ENCODE measurements at places on chromosomes 5 and 9.

DNA sequence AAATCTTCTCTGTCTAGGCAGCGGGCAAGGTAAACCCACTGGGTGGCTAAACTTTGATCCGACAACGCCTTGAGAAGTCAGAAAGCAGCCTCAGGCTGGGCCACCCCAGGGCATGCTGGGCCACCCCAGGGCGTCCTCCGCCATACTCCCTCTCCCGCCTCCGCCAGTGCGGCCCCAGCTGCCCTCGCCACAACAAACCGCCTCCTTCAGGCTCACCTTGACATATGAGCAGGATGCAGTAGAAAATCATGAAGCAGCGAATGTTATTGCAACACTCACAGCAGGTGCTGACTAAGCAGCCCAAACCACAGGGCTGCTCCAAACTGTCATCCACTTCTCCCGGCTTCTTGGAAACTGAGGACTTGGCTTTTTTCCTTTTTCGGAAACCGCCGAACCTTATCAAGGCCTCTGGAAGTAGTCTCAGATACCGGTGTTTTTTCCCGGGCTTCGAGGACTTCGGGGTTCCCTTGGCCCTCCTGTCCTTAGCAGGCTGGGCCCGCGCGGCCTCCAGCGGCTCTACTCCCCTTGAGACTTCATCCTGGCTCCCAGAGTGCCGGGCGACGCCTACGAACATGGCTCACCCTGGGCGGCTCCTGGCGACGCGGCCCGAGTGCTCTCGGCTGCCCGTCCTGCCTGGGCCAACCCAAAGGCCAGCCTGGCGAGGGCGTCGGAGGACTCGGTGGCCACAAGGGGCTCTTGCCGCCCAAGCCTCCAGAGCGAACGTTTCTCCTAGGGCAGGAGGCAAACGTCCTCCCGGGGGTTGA is at the start of gene SLCO6A1:
Gene SLCO6A1, minus strand, starts transcription at position 731 of the 764 bp plus-strand sequence. Its CDS starts 157 bp downstream, at position 574.
- no peak for DNase-seq

- no peak for DNase-seq
These were observed 9.2 kb upstream of the CXXC5 start for GRCh38 chr5:139638736-139639618.

- DNase-seq: no peak
These were observed 45.0 kb upstream of the VLDLR start for GRCh38 chr9:2576631-2577030.

DNA sequence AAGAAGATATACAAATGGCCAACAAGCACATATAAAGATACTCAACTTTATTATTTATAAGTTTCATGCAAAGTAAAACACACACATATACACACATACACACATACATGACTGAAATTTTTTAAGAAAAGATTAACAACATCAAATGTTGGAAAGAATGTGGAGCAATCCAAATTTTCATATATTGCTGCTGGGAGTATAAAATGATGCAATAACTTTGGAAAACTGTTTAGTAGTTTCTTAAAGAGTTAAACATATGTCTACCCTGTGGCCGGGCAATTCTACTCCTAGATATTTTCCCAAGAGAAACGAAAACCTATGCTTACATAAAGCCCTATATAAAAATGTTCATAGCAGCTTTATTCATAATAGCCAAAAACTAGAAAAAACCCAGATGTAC is 99.8 kb upstream of the NR4A3 start:
- no peak for DNase-seq
